ENCODE measurements at places on chromosomes 11 and 22. TPM values are rescaled to one million over a fixed set of nuclear protein-coding genes. Genes with fewer than 3 reads are reported as not detected.

DNA sequence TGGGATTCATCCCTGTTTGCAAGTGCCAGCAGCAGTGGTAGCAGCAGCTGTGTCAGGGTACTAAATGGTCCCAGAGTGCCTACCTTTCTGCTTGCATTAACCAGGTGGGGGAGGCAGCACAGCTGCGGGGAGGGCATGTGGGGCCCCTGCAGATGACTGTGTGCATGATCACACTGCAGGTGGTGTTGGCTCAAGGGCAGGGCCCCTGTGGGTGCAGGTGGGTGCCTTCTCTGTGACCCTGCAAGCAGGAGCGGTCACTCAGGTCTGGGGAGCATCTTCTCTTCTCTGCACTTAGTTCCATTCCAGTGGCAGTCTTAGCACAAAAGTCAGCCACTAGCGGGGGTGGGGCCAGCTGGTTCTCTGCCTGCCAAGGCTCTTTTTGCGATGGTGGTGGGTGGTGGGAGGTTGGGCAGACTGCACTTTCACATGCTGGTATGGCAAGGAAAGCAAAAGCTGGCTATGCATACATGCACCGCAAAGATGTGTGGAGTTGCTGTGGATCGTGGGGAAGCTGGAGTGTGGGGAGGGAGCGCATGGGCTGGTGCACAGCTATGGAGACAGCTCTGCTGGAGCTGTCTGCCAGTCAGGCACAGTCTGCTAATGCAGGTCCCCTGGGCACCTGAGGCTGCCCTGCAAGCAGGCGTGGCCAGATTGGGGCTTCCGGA, 157.1 kb downstream of the DYNC2H1 start:
- no peak for DNase-seq

DNA sequence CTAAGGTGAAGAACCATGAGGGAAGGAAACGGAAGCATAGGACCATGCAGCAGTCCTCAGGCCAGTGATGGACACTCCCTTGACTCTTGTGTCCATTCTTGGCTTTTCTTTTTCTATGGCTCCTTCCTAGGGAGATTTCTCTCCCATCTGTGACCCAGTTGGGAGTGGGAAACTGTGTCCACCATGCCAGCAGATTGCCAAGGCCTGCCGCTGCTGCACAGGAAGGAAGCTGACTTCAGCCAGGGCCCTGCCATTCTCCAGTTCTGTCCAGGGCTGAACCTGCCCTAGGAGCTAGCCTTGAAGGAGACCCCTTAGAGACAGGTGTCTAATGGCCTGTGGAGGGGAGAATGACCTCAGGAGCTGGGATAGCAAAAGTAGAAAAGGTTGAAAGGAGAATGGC, 17.4 kb downstream of the SSH3 start:
- DNase-seq: no peak

DNA sequence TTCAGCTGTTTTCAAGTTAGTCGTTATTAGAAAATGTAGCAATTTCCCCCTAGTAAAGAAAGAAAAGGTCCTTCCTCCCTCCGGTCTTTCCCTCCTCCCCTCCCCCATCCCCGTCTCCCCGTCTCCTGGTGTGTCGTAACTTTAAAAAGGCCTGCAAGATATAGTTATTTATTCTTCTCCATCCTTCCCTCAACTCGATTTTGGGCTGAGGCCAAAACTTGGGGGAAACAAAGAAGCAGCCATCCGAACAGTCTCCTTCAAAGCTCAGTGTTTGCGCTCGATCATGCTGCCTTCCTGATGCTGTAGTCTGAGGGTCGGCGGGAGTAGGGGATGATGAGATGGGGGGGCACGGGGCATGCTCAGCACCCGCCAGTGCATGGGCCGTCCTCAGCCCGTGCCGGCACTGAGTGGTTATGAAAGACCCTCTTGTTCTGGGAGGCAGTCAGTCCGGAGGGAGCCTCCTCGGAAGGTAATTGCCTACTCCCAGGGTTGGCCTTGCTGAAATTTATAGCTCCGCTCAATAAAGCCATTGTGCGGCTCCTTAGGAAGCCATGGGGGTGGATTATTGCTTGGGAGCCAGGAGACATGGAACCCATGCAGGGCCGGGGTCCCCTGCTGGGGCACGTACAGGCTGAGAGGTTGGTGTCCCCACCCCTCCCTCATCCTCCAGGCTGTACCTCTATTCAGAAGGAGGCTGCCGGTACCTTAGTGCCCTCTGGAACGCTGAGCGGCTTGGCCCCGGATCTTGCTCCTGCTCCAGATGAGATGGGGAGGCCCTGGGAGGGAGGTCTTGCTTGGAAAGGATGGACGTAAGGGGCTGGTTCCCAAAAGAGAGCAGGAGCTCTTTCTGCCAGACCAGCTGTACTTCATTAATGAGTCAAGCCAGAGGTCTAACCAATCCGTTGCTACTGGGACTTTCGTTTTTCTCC, 212.7 kb upstream of the CADM1 start:
- DNase-seq: no peak

- peak; percentile 55 for DNase-seq
Observed at GRCh38 chr11:65436412-65437032, 13.9 kb downstream of the NEAT1 start.

DNA sequence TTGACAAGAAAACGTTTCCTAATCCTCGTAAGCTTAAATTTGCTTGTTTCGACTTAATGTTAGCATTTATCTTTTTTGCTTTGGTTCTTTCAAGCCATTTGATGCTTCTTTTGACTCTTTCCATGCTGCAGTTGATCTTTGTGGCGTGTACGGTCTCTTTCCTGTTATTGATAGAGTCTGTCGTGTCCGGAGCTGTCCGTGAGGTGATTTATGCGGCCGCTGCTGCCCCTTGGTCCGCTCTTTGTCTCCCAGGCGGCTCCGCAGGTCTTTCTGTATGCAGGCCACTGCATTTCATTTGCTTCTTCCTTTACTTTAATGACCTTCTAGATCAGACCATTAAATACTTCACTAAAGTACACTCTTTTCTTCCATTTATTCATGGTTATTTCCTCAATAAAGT, 50.3 kb downstream of the TBC1D22A start:
- DNase-seq: no peak

DNA sequence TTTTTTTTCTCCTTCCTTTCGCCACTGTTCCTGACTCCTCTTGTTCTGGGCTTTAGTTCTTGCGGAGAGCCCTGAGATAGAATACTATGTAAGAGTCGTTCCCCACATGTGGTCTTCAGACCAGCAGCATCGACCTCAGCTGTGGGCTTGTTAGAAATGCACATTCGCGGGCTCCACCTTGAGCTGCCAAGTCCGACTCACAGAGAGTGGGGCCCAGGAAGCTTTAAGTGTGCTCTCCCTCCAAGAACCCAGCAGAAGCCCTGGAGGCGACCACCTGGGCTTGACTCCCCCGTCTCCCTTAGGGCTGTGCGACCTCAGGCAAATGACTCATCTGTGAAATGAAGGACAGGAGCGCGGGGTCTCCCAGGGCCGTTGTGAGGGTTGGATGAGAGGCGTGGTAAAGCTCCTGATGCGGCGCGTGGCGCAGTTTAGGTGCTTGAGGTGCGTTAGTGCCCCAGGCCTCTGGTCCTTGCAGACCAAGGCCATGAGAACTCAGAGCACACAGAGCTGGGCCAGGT, 18.8 kb downstream of the SAMM50 start:
- no peak for DNase-seq

DNA sequence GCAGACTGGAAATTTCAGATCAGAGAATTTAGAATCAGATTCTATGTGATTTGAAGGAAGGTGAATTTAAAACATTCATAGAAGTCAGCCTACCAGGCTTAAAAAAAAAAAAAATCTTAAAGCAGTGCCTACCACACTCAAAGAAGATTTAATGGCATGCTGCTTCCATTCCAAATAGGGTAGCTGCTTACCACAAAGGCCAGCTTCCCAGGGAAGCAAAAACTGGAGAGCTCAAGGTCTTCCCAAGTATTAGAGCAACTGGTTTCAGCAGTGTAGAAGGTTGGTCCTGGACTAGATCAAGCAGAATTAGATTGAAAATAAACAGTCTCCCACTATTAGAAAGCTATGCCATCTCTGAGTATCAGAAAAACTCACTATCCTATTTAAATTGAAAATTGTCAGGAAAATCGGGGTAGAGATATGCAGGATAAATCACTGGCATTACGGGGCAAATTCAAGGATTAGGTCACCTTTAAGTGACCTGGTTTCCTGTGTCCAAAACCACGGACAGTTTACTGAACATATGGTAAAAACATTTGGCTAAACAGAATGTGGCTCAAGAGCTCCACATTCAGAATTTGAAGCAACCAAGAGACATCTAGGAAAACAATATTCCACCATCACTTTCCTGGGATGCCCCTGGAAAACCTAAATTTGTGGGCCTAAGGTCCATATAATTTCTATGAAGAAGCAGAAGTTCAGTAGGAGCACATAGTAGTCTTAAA, 1.3 kb downstream of the C11orf42 start:
- no peak for DNase-seq

CSRP3 gene
- not detected for total RNA-seq

E2F8 gene
- 0.08 TPM for total RNA-seq

Measured in left lobe of liver (tissue), 2 donors.